ENCODE measurements at places on chromosomes 7 and 10.

- DNase-seq, result no peak
Observed at GRCh38 chr7:150722431-150722931, 6.1 kb downstream of the GIMAP1 start.

GRCh38 chr7:130995252-130996081 is 261.5 kb upstream of the KLF14 start:
- DNase-seq, result no peak

- no peak for DNase-seq
Observed at GRCh38 chr7:24871770-24872169, 108.2 kb downstream of the OSBPL3 start.

GRCh38 chr10:13219685-13220670 is 14.2 kb downstream of the UCMA start:
- no peak for DNase-seq

DNA sequence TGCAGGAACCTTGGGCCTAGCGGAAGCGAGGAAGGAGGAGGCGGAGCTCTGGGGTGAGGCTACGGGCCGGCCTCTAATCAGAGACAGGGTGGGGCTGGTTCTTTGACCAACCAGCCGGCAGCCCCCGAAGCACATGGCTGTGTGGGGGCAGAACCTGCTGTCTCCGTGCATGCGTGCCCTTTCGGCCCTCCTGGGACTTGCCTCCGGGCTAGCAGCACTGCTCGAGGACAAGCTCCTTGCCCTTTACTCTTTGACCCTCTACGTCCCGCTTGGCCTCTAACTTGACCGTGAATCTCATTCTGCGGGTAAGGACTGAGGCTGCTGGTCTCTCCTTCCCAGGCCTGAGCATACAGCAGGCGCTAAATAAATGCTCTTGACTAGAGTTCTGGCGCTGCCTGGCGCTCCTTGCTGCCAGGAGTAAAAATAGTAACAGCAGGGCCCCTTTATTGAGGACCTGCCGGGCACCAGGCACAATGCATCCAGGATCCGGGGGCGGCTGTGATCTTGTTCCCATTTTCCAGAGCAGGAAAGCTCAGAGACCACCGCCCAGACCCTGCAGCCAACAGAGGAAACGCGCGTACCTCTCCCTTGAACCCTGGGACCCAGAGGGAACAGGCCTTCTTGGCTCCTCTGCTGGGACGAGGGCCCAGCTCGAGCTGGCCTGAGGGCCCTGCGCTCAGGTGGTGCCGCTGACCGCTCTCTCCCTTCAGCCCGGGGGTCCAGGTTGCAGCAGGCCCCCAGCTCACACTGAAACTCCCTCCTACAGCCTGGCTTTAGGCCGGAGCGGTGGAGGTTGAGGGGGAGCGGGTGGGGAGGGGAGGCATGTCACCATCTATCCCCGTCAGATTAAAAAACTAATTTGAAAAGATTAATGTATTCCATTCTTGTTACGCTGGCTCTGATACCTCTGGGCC is 2.7 kb upstream of the COMTD1 start:
- DNase-seq, result no peak

DNA sequence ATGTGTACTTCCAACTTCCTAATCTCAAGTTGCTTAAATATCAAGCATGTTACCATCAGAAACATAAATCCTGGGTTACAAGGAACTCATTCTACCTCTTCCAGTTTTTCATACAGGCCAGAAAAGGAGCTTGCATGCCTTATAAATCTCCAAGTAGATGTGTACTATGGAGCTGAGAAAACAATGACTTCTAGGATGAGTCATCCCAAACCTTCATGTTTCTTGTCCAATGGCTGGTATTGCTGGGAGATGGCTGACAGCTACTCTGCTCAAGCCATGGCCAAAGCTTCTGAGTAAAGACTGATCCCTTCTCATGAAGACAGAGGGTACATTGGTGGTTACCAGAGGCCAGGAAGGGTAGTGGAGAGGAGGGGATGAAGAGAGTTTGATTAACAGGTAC is 8.6 kb downstream of the RAPGEF5 start:
- no peak for DNase-seq

DNA sequence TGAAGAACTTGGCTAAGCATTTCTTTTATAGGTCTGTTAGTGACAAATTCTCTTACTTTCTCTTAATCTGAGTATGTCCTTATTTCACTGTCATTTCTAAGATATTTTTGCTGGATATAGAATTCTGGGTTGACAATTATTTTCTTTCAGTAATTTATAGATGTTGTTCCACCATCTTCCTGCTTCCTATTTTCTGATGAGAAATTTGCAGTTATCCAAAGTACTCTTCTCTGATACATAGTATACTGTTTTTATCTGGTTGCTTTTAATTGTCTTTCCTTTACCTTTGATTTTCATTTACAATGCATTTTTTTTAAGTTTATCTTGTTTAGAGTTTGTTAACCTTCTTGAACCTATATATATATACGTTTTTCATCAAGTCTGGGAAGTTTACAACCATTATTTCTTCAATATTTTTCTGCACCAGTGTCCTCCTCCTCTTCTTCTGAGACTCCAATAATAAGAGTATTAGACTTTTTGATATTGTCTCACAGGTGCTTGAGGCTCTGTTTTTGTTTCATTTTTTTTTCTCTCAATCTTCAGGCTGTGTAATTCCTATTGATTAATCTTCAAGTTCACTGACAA is 101.6 kb upstream of the INSIG1 start:
- DNase-seq, result no peak

GRCh38 chr7:142455392-142455791 is 197.5 kb upstream of the PRSS58 start:
- DNase-seq, result no peak

- no peak for DNase-seq
Observed at GRCh38 chr10:97774811-97775294, 3.1 kb upstream of the SFRP5 start.

GRCh38 chr7:5694912-5695726 is 86.3 kb downstream of the RNF216 start:
- DNase-seq, result no peak

- DNase-seq, result no peak
Observed at GRCh38 chr7:131557652-131558385, 1.4 kb upstream of the PODXL start.

DNA sequence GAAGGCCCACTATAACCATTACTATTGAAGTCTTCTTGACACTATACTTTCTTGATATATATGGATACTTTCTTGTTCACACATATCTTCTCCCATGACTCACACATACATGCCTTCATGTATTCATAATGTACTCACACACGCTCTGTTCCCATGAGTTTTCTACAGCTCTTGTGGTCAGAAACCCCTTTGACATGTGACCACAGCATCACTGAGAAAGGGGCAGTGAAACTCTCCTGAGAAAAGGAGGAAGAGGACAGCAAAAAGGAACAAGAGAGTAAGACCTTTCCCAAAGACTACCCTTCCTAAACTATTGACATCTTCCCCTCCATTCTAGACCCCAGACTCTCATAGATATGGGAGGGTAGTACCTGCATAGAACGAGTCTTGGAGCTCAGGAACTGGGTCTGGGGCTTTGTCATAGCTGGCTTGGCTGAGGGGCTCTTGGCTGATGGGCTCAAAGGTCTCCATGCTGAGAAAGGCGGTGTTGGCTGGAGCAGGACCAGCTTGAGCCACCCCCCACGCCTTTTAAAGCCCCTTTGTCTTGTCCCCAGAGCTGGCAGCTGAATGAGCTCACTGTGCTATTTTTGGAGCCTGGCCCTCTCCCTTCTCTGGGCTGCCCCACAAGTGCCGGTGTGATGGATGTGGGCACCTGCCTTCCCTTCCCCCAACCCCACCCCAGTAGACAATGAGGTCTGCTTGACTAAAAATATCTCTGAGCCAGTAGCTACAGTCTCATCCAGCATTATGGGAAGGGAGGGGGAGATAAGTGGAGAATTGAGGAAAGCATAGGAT is 5.1 kb downstream of the SYNPO2L start:
- no peak for DNase-seq

All from SW 1271 (cell line).